ENCODE measurements at places on chromosomes 2 and 18.

DNA sequence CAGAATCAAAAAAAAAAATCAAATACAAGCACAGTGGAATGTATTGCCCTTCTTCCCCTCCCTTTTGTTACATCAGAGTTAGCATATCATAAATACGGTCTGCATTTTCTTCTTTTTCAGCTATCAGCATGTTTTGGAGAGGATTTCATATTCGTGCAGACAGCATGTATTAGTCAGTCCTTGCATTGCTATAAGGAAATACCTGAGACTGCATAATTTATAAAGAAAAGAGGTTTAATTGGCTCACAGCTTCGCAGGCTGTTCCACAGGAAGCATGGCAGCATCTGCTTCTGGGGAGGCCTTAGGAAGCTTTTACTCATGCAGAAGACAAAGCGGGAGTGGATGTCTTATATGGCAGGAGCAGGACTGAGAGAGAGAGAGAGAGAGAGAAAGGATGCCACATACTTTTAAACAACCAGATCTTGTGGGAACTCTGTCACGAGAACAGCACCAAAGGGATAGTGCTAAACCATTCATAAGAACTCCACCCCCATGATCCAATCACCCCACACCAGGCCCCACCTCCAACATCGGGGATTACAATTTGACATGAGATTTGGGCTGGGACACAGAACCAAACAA lies 8.9 kb downstream of the IL1B start:
- no peak for DNase-seq

GRCh38 chr2:145116056-145116455 lies 596.1 kb upstream of the ZEB2 start:
- no peak for DNase-seq

DNA sequence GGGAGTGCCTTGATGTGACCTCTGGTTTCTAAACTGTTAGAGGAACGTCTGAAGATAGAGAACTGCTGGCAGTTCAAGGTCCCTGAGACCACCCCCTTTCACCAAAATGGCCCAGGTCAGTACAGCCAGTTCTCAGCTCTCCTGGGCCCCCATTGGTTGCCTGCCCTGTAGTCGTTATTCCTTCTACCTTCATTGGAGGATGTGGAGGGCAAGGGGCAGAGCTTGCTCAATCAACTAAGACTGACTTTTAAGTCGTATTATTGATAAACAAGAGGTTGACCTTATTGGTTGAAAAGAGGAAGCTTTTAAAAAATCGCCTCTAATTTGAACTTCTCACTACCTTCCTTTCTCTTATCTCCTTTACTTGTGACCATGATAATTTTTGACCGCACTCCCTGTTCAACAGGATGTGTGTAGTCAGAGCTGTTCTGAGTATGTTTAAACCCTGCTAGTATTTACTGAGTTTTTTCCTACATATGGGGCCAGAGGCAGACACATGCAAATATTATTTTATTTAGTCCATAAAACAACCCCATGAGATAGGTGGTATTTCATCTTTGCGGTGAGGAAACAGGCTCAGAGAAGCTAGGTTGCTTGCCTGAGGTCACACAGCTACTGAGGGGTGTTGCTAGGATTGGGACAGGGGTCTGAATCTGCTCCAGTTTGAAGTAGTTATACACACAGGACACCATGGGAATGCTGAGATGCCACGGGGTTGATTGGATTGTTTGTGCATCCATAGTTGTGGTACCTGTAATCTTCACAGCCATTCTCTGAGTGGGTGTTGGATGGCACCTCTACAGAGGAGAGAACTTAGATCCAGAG lies 65.9 kb downstream of the TMEM247 start:
- DNase-seq = no peak

- DNase-seq = no peak
These were observed 39.4 kb downstream of the MYT1L start for GRCh38 chr2:2291500-2292260.

DNA sequence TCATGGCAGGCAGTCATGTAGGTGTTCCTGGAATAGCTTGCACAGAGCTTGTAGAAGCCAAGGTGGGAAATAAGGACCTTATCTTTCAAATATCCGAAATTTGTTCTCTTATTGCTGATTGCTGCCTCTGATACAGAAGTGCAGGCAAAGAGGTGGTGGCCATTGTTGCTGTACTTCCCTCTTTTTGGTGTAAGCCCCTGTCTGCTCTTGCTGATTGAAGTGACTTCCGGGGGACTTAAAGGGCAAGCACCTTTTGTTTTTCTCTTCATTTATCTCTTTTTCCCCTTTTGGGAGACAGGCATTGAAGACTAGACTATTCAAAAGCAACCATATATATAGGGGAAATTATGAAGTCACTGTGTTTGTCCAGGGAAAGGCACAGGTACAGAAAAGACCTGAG lies 131.6 kb upstream of the OTX1 start:
- no peak for DNase-seq

- DNase-seq = no peak
These were observed 7.7 kb upstream of the MARCHF4 start for GRCh38 chr2:216379977-216380376.

DNA sequence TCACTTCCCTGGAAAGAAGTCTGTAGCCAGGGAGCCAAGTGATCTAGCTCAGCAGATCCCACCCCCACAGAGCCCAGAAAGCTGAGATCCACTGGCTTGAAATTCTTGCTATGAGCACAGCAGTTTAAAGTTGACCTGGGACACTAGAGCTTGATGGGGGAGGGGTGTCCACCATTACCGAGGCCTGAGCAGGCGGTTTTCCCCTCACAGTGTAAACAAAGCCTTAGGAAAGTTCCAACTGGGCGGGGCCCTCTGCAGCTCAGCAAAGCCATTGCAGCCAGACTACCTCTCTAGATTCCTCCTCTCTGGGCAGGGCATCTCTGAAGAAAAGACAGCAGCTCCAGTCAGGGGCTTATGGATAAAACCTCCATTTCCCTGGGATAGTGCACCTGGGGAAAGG lies 887.2 kb upstream of the LRATD1 start:
- no peak for DNase-seq

- DNase-seq = no peak
These were observed 2.4 kb upstream of the SERPINB10 start for GRCh38 chr18:63905361-63905760.

- peak; percentile 72 for DNase-seq
These were observed 14.1 kb upstream of the CHRNA1 start for GRCh38 chr2:174778085-174778981.

DNA sequence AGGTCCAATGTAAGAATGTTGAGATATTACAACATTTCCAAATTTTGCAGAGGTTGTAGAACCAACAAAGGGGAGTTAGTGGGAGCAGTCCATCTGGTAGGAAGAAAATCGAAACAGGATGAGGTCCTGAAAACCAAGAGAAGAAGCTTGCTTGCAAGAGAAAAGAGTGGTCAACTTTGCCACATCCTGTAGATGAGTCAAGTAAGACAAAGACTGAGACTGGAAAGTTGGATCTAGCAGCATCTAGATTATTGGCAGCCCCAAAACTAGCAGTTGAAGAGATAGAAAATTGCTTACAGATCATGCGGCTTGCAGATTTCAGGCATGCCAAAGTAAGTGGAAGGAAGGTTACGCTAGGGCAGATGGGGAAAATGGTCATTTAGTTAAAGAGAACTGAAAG lies 378.9 kb downstream of the GRB14 start:
- DNase-seq = no peak

- DNase-seq = no peak
These were observed 78.0 kb upstream of the GALNT5 start for GRCh38 chr2:157179324-157180105.

All from activated CD8-positive, alpha-beta memory T cell treated with anti-CD3 and anti-CD28 coated beads for 1 hour (primary cell).